ENCODE measurements at places on chromosomes 11 and 22. TPM values are rescaled to one million over a fixed set of nuclear protein-coding genes. Genes with fewer than 3 reads are reported as not detected.

DNA sequence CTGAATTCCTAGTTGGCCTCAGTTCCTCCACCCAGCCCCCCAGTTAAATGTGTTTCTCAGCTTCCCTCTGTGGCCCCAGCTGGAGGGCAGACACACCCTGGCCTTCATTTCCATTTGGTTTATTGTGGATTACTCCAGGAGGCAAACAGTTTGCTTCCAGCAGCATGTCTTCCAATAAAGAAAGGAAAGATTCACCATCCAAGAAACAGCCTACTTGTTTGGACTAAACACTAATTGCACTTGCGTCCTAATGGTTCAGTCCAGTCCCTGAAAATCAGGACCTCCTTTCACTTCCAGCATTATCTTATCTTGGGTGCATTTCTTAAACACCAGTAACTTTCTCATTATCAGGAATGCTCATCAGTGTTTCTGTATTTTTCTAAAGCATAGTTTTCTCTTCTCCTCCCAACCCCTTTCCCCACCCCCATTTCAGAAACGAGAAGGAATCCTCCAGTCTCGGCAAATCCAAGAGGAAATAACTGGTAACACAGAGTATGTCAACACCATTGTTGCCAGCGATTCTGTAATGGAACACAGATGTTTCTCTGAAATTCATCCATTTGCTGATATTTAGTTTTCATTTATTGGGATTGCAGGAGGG, 130.9 kb downstream of the PARVA start:
- no peak for DNase-seq
- no peaks in the 10 kb centered on the region for H3K36me3 ChIP-seq
- no peak overlapping the region for H3K27ac ChIP-seq

GRCh38 chr22:19816372-19817119, 38.1 kb downstream of the GNB1L start:
- no peak overlapping the region for H3K4me3 ChIP-seq
- H3K27me3 ChIP-seq: no peaks in the 10 kb centered on the region
- peaks cover 8% of the 10 kb centered on the region for H3K36me3 ChIP-seq
- peaks cover 9% of the 10 kb centered on the region for H3K4me1 ChIP-seq

DNA sequence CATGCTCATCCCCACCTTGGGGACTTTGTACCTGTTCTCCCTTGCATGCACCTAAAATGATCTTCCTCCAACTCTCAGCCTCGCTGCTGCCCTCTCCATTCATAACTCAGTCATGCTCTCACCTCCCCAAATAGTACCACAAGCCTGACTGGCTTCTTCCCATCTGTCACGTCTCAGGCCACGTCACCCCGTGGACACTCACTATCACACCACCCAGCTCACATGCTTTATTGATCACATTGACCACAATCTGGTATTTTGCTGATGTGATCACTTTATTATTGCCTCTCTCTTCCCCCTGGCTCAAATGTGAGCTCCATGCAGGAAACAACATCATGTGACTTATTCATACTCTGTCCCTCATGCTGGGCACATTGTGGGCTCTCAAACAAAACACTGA, 9.2 kb upstream of the SGSM1 start:
- H3K4me1 ChIP-seq: peaks cover 6% of the 10 kb centered on the region
- H3K4me3 ChIP-seq: no peak overlapping the region
- no peak overlapping the region for H3K27ac ChIP-seq
- no peak for DNase-seq
- H3K27me3 ChIP-seq: peaks cover 4% of the 10 kb centered on the region
- H3K36me3 ChIP-seq: no peaks in the 10 kb centered on the region

DNA sequence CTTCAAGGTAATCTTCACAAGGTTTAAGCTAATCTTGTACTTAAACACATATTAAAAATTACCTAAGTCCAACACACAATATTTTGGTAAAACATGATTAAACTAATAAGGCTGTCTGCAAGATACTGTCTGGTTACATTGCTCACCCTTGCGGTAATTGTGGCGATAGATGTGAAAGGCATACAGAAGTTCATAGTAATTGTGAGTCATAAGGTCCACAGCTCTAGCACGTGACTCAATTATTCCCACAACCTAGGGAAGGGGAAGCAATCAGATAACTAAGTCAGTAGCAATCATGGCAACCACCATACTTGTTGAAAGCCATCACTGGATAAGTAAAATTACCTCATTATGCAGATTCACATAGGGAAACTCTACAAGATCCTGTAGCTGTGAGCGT, 30.5 kb upstream of the FNBP4 start:
- DNase-seq: no peak
- H3K27ac ChIP-seq: no peak overlapping the region
- peaks cover 5% of the 10 kb centered on the region for H3K4me1 ChIP-seq
- H3K4me3 ChIP-seq: no peak overlapping the region
- H3K36me3 ChIP-seq: peaks cover 7% of the 10 kb centered on the region
- H3K27me3 ChIP-seq: no peaks in the 10 kb centered on the region

DNA sequence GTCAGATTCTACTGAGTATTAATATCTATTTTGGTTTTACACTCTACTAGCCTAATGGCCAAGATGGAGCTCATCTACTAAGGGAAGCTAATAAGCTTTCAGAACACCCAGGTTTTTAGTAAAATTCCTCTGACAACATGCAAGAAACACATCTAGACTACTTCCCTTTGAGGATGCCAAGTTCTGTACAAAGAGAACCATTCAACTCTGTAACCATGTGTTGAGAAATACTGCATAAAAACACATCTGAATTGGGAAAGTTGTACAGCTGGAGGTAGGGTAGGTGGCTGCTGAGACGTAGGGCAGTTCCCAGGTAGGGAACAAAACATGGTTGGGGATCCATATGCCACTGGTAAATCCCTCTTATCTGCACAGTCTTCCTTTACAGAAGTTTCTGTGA, 66.2 kb downstream of the SC5D start:
- peaks cover 3% of the 10 kb centered on the region for H3K27me3 ChIP-seq
- H3K4me1 ChIP-seq: peaks cover 6% of the 10 kb centered on the region
- H3K27ac ChIP-seq: no peak overlapping the region
- DNase-seq: no peak

DNA sequence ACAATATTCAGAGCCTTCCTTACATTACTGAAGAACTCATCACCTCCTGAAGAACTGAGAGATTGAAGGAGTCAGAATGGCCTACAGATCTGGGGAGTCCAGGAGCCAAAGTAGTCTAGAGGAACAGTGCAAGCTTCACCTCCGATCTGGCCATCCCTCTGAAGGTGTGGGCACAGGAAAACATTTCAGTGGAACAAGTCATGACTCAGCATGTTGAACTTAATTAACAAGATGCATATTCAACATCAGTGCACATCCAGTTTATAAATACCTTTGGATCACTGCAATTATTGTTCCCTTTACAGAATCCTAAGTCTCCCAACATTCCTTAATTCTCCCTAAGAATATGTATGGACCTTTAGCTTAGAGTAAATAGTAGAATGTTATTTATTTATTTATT, 25.5 kb downstream of the PAAF1 start:
- H3K27ac ChIP-seq: no peak overlapping the region
- peaks cover 6% of the 10 kb centered on the region for H3K36me3 ChIP-seq
- no peak for DNase-seq
- no peak overlapping the region for H3K4me3 ChIP-seq

- no peaks in the 10 kb centered on the region for H3K27me3 ChIP-seq
- peaks cover 16% of the 10 kb centered on the region for H3K4me1 ChIP-seq
- peak; percentile 96 for DNase-seq
- H3K36me3 ChIP-seq: no peaks in the 10 kb centered on the region
- peak overlapping the region; percentile 80 for H3K27ac ChIP-seq
- H3K4me3 ChIP-seq: peak overlapping the region; percentile 92
Measured at GRCh38 chr22:31970490-31971444, 26.4 kb downstream of the YWHAH start.

GRCh38 chr11:116460156-116460920, 312.4 kb downstream of the BUD13 start:
- DNase-seq: no peak
- no peak overlapping the region for H3K4me3 ChIP-seq
- no peaks in the 10 kb centered on the region for H3K36me3 ChIP-seq

- DNase-seq: no peak
- H3K4me1 ChIP-seq: peaks cover 10% of the 10 kb centered on the region
- no peak overlapping the region for H3K4me3 ChIP-seq
- H3K27me3 ChIP-seq: no peaks in the 10 kb centered on the region
- H3K36me3 ChIP-seq: no peaks in the 10 kb centered on the region
Measured at GRCh38 chr11:77172666-77172982, 44.6 kb downstream of the MYO7A start.

- no peak overlapping the region for H3K4me3 ChIP-seq
- peaks cover 3% of the 10 kb centered on the region for H3K36me3 ChIP-seq
- H3K27ac ChIP-seq: no peak overlapping the region
- H3K27me3 ChIP-seq: no peaks in the 10 kb centered on the region
- no peak for DNase-seq
Measured at GRCh38 chr11:88367310-88367709, 29.8 kb upstream of the CTSC start.

- no peaks in the 10 kb centered on the region for H3K4me1 ChIP-seq
- H3K4me3 ChIP-seq: no peak overlapping the region
- no peaks in the 10 kb centered on the region for H3K36me3 ChIP-seq
- H3K27me3 ChIP-seq: peaks cover 18% of the 10 kb centered on the region
Measured at GRCh38 chr11:102192349-102193066, 82.3 kb downstream of the YAP1 start.

- H3K4me1 ChIP-seq: peaks cover 51% of the 10 kb centered on the region
- DNase-seq: no peak
- peak overlapping the region; percentile 93 for H3K4me3 ChIP-seq
- H3K27me3 ChIP-seq: no peaks in the 10 kb centered on the region
- peak overlapping the region; percentile 95 for H3K27ac ChIP-seq
Measured at GRCh38 chr11:63537293-63538101, 889 bp downstream of the PLAAT4 start.

- no peak overlapping the region for H3K4me3 ChIP-seq
- H3K27me3 ChIP-seq: peaks cover 30% of the 10 kb centered on the region
Measured at GRCh38 chr11:78856211-78856610, 281.5 kb upstream of the NARS2 start.

- H3K27me3 ChIP-seq: no peaks in the 10 kb centered on the region
- no peak for DNase-seq
- no peak overlapping the region for H3K4me3 ChIP-seq
- H3K36me3 ChIP-seq: peaks cover 6% of the 10 kb centered on the region
- no peak overlapping the region for H3K27ac ChIP-seq
- no peaks in the 10 kb centered on the region for H3K4me1 ChIP-seq
Measured at GRCh38 chr22:36881504-36882245, 20.9 kb downstream of the NCF4 start.

Gene OR4C13
- total RNA-seq: not detected

Gene SHANK3
- not detected for total RNA-seq

Gene DYNC2H1
- 2.2 TPM for total RNA-seq

Gene CCDC157
- total RNA-seq: 6.7 TPM

Gene SAA2
- total RNA-seq: not detected

Gene OR52A1
- not detected for total RNA-seq

Gene HBB
- total RNA-seq: 1.3 TPM

Gene MYH9
- total RNA-seq: 1,038 TPM

All from T-helper 17 cell (primary cell).